ENCODE measurements at places on chromosomes 11 and 22.
A peak's percentile ranks its signal among the peaks of the same experiment; 100 is the strongest.

DNA sequence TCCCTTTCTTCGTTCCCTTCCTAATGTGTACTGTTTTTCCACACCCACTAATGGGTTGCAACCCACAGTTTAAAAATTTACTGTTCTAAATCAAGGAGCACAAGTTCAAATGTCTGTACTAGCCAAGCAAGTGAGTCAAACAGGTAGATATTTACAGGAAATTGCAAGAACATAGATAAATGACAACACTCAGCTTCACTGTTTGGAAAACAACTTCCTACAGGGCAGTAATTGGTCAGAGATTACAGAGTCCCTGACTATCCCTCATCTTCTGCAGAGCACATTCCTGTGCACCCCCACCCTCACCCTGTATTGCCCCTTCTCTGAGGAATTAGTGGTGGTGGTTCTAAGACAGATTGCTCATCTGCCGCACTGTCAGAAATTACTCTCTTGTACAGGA lies 1.9 kb downstream of the SERPING1 start:
- no peak for DNase-seq

GRCh38 chr11:70879601-70880285 lies 372.6 kb downstream of the SHANK2 start:
- DNase-seq = no peak

DNA sequence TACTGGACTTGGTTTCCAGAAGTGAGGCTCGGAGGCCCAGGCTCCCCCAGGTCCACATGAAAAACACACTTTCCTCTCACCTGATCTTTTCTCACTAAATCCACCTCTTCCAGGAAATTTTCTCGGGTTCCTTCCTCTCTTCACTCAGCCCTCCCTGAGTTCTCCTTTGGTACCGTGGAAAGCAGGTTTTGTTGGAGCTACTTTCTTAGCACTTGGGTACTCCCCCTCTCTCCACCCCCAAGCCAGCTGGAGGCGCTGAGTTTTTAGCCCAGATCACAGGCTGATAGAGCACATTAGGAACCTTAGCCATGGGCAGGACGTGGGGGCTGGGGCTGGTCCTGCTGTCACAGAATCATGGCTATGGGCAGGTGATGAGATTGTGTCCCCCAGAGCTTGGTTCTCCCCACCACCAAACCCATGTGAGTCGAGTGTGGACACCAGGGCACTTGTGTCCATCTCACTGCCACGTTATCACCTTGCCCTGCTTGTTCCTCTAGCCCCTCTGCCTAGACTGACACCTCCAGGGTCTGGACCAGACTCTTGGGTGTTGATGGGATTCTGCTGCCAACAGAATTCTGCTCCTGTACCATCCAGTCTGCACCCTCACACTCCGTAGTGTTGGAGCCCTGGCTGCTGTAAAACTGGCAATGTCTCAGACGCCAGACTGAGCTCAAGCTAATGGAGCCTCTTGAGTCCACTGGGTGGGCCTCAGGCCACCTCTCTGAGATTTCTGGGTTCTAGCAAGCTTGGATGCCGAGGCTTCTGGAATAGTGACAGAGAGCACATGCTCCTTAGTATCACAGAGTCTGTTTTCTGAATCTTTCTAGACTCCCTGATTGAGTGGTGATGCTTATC lies 74.9 kb upstream of the NARS2 start:
- DNase-seq = no peak

DNA sequence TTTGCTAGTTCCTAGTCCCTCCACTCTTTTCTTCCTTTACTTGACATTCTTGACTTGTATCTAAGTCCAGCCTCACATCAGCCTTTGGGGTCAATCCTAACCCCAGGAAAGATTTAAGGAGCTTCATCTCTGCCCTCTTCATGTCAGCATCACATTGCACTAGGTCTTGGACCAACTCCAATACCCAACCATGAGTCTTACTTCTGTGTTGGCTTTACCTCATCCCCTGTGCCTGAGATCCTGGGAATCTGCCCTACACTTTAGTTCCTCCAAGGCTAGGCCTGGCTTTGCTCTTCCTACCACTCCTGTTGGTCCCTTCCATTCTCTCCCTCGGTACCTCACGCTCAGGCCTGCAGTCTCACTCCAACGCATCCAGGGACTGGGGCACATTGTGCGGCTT lies 117.0 kb downstream of the SLC1A2 start:
- no peak for DNase-seq

- no peak for DNase-seq
These were observed 12.4 kb downstream of the P4HA3 start for GRCh38 chr11:74299015-74299414.

GRCh38 chr11:101436511-101437142 lies 147.2 kb downstream of the TRPC6 start:
- peak; percentile 61 for DNase-seq

DNA sequence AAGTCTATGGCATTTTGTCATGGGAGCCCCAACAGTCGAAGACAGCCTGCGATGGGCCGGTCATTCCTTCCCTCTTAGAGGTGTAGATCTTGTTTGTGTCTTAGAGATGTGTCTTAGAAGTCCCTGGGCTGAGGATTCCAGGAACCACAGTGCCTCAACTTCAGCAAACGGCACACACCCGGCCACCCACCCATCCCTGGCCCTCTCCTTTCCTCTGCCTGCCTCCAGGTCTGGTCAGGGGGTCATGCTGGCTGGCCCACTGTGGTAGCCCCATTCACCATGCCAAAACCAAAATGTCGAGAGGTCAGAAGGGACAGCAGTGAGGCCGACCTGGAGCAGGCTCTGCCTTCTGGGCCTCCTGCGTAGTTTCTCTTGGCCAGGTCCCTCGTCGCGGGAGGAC lies 857.9 kb downstream of the TBC1D22A start:
- no peak for DNase-seq

- DNase-seq = peak; percentile 52
These were observed 11.3 kb downstream of the TRIM66 start for GRCh38 chr11:8671193-8671612.

DNA sequence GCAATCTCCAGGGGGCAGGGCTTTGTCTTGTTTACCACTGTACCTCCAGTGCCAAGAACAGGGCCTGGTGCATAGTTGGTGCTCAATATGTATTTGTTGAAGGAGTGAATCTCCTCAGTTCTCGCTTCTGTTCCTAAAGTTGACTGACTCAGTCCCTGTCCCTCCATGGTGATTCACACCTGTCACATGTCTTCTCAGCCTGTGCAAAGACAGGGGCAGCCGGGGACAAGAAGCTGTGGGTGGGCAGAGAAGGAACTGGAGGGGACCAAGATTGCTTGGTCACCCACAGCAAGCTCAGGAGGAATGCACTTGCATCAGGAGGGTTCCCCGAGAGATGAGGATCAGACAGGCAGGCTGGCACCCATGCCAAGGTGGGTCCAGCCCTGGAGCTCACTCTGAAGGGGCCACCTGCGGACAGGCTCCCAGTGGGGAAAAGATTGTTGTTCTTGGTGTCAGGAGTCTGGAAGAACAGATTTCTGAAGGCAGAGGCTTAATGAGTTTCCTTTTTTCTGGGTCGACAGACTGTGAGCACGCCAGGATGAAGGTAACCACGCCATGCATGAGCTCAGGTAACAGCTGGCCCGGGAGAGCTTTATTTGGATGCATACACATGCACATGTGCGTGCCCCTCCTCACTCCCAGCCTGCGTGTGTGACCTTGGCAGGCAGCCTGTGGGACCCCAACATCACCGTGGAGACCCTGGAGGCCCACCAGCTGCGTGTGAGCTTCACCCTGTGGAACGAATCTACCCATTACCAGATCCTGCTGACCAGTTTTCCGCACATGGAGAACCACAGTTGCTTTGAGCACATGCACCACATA lies 16.9 kb downstream of the IL17RA start:
- DNase-seq = no peak

- DNase-seq = no peak
These were observed 866 bp downstream of the GP1BB start for GRCh38 chr22:19723983-19724827.

DNA sequence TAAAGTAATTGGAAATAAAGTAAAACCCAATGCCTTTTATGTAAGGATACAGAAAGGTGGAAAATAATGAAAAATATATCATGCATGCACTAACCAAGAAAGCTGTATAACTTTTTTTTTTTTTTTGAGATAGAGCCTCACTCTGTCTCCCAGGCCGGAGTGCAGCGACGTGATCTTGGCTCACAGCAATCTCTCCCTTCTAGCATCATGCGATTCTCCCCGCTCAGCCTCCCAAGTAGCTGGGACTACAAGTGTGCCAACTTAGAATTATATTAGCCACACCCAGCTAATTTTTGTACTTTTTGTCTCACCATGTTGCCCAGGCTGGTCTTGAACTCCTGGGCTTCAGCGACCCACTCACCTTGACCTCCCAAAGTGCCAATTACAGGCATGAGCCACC lies 4.5 kb downstream of the GGT5 start:
- DNase-seq = no peak

DNA sequence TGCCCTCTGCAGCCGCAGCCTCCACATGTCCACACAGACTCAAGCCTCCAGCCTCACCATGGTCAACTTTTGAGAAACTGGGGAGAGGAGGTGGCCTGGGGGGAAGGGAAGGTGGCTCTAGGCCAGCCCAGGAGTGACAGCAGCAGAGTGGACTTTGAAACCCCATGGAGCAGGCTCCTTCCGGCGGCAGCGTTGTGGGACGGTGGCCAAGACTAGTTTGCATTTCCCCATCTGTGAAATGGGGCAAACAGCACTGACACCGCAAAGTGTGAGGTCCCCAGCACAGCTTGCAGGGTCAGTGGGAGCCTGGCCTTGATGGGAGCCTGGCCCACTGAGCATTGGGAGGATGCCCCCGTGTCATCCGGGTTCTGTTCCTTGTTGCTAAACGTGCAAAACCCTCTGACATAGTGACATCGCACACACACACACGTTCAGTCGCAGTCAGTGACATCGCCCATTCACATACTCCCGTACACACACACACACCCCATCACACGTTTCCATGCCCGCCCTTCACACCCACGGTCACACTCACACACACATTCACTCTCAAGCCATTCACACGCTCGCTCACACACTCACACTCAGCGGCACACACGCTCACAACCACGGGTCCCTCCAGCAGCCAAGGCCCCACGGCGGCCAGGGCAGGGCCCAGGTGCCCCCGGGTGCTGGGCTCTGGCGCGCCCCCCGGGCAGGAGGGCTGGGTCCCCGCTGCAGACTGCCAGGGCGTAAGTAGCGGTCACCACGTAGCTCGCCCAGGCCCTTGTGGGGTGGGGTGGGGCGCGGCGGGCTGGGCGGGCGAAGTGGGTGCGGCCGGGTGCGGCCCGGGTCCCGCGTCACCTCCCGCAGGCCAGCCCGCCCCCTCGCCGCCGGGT lies 585 bp downstream of the CYB5R3 start:
- no peak for DNase-seq

DNA sequence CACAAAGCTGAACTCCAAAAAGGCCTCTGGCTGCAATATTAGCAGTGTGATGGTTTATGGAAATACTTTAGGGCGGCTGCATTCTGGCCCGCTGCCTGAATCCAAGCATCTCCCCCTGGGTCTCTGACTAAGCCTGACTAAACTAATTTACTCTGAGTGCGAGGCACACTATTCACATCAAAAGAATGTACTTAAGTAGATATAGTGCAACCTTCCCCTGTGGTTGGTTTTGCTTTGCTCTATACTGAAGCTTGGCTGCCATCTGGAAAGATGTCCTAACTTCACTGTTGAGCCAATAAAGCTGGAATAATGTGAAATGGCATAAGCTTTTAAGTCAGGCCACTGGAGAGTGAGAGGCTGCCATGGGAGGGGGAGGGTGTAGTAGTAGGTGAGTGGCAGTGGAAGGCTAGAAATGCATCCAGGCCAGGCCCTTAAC lies 321.6 kb downstream of the AASDHPPT start:
- DNase-seq = peak; percentile 71

GRCh38 chr11:34086554-34087283 lies 18.7 kb upstream of the NAT10 start:
- no peak for DNase-seq

- DNase-seq = no peak
These were observed 8.7 kb downstream of the GRIK4 start for GRCh38 chr11:120520091-120520822.

- peak; percentile 84 for DNase-seq
These were observed 35.7 kb upstream of the DKK3 start for GRCh38 chr11:12043959-12044791.

DNA sequence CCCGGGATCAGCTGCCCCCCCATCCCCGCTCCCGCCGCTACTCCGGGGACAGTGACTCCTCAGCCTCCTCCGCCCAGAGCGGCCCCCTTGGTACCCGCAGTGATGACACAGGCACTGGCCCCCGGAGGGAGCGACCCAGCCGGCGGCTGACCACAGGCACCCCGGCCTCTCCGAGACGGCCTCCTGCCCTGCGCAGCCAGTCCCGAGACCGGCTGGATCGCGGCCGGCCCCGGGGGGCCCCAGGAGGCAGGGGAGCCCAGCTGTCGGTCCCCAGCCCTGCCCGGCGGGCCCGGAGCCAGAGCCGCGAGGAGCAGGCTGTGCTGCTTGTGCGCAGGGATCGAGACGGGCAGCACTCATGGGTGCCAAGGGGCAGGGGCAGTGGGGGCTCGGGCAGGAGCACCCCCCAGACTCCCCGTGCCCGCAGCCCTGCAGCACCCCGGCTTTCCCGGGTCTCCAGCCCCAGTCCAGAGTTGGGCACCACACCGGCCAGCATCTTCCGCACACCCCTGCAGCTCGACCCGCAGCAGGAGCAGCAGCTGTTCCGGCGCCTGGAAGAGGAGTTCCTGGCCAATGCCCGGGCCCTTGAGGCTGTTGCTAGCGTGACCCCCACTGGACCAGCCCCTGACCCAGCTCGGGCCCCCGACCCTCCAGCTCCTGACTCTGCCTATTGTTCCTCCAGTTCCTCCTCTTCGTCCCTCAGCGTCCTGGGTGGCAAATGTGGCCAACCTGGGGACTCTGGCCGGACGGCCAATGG lies 3.9 kb downstream of the RASL10A start:
- DNase-seq = no peak

GRCh38 chr11:70631624-70632047 lies 233.3 kb downstream of the CTTN start:
- no peak for DNase-seq

- DNase-seq = no peak
These were observed 1.3 kb downstream of the APOBEC3G start for GRCh38 chr22:39078329-39078728.

DNA sequence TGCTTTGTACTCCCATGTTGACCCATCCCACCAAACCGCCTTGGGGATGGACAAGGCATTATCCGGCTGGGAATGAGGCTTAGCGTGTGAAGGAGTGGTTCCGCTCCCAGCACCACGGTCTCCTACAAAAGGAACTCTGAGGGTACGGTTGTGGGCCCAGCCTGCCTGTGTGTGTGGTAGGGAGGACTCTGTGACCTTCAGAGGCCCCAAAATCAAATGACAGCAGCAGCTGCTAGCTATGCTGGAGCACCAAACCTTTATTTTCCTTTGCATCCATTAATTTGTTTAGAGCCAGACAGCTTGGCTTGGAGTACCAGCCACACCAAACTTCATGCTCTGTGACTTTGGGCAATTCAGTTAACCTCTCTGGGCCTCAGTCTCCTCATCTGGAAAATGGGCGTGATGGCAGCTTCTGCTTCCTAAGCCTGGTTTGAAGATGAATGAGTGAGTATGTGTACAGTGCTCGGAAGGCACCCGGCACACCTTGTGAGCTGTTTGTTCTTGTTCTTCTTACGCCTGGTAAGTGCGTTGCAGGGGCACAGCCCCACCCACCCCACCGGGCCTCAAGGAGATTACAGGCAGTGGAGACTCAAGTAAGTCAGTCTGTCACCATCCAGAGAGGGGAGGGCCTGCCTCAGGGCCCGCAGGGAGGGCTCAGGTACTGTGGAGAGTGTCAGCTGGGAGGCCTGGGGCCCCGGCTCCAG lies 25.3 kb downstream of the MB start:
- DNase-seq = no peak

Data from HTR-8/SVneo (cell line).